ENCODE measurements at places on chromosomes 5 and 9.
A peak's percentile ranks its signal among the peaks of the same experiment; 100 is the strongest.

- DNase-seq, result no peak
Measured at GRCh38 chr5:78661691-78662090, 13.1 kb upstream of the LHFPL2 start.

GRCh38 chr5:1315018-1315708, 20.3 kb upstream of the TERT start:
- DNase-seq, result no peak

GRCh38 chr5:69308046-69308553, 24.5 kb downstream of the CCDC125 start:
- DNase-seq, result no peak

DNA sequence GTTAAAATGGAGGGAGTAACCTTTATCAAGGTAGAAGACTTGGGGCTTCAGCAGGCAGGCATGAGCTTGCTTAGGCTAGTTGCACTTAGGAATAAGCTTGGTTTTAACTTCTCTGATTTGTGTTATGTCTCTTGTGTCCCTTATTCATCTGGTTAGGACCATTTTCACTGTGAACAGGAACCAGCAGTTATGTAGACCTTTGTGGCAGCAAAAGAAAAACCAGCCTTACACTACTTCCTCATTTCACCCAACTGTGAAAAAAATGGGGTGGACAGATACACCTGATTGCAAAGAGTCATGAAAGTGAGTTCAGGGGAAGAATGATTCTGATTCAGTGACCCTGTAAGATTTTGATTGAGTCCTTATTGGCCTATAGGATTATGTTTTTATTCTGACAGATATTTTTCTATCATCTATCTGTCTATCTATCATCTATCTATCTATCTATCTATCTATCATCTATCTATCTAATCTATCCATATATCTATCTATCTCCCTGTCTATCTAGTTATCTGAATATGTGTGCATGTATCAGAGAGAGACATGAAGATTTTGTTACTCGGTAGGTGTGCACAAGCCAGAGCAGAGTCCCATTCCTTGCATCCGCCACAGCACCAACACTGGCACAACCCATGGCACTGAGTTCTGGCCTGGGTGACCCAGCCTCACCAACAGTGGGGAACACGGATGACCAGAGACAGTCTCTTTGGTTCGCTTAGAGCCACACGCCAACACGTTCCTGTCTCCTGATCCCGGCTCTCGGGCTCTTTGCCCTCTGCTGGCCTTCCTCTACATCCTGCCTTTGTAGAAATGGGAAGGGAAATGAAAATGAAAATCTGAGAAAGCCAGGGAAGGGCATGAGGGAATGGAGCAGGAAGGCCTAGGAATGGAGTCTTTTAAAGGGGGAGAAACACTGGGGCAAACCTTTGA, 1.3 kb upstream of the ZNF366 start:
- no peak for DNase-seq

DNA sequence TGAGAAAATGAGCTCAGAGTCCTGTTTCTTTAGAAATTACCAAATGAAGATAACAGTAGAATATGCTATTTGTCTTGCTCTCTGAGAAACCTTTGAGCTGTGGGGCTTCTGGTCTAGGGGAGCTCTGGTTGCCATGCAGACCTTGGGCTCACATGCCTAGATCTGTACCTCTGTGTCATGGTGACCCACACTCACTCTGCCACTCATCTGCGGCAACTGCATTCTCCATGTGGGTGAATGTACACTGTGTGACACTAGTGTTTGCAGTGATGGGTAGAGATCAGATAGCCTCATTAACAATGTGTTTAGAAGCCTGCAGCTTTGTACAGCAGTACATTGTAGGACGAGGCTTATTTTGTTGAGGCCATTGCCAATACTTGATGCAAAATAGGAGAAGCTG, 521.2 kb downstream of the CHSY3 start:
- no peak for DNase-seq

DNA sequence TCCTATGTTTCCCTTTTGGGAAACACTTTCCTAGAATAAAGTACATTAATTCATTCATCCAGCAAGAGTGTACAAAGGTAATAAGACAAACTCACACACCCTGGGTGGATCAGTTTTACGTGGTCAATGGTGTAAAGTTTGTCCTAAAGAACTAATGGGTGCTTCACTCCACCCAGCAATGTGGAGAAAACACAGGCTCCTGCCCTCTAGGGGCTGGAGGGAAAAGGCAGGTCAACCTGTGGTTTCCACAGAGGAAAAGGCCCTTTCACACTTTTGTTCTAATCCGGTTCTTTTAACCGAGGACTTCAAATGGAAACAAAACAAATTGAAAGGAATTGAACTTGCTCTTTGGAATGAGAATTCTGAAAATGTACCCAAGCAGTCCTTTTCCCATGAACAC, 80.9 kb upstream of the SPOCK1 start:
- DNase-seq, result no peak

DNA sequence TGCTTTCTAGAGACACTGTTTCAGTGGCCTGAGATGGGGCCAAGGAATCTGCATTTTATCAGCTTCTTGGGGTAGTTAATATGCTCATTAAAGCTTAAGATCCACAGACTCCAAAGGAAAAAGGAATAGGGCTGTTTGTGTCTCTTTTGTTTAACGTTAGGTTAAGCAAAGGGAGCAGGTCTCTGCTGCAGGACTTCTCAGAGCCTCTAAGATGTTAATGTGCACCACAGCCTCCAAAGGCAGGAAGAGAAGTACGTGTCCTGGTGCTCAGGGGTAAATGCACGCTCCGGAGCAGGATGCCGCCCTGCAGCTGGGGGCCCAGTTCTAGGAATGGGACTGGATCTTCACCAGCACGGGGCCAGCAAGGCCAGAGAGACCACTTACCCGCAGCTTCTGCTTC, 19.6 kb downstream of the SPARC start:
- DNase-seq, result no peak

GRCh38 chr9:121773286-121773953, 122.0 kb downstream of the DAB2IP start:
- DNase-seq, result no peak

DNA sequence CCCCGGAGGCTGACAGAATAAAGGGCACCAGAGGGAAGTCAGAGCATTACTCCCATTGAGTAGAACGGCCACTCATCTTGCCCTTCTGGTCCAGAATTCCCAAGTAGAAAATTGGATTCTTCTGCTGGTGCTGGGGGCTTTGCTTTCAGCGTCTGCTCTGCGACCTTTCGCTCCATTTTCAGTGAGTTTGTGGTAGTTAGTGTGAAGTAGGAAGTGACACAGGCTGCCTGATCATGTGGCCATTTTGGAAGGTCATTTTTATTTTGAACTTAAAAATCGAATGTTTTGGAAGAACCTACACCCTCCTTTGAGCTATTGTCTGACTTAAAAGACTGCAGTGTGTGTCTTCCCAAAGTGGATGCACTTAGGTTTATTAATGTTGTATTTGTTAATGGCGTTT, 56.7 kb upstream of the FAM120AOS start:
- no peak for DNase-seq

- DNase-seq, result no peak
Measured at GRCh38 chr5:168299372-168299771, 7.9 kb downstream of the WWC1 start.

DNA sequence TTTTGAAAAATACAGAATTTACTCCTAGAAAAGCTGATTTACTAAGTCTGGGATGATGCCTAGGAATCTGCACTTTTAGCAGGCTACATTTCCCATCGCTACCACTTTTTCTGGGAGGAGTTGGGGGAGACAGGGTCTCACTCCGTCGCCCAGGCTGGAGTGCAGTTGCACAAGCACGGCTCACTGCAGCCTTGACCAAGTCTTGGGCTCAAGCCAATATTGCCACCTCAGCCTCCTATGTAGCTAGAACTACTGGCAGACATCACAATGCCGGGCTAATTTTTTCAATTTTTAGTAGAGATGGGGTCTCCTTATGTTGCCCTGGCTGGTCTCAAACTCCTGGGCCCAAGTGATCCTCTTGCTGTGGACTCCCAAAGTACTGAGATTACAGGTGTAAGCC, 85.9 kb downstream of the NR6A1 start:
- no peak for DNase-seq

GRCh38 chr9:87818308-87818707, 64.4 kb upstream of the SPATA31E1 start:
- DNase-seq, result no peak

DNA sequence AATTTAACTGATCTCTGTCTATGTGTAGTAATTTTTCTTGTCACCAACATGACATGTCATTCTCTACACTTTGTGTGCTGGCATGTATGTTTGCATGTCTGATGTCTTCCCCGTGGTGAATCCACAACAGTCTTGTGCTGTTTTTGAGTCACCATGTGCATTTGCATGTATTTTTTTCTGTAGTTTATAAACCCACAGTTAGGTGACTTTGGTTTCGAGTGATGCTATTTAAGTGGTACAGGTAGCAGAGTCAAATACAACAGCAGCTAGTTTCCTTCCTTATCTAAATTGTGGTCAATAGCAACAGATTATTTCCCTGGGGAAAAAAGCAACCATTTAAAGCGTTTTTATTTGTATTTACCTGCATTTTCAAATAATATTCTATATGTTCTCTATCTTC, 89.9 kb upstream of the FSD1L start:
- DNase-seq, result no peak

GRCh38 chr5:61417851-61418250, 85.8 kb downstream of the ZSWIM6 start:
- no peak for DNase-seq

DNA sequence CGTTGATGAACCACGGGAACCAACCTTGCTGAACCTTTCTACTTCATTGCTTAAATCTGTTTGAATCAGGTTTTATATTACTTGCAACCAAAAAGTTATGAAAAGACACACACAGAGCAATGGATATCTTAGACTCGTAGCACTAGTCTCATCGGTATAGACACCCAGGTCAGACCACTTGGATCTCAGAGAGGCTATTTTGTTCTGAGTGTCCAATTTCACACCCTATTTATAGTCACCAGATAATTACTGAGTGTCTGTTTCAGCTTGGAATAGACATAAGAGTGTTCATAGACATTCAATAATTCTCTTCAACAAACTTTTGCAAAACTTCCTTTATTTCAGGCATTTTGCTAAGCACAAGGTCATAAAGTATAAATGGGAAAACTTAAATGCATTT, 145.4 kb upstream of the EGFLAM start:
- no peak for DNase-seq

GRCh38 chr9:99563364-99563763, 258.3 kb upstream of the NR4A3 start:
- no peak for DNase-seq

DNA sequence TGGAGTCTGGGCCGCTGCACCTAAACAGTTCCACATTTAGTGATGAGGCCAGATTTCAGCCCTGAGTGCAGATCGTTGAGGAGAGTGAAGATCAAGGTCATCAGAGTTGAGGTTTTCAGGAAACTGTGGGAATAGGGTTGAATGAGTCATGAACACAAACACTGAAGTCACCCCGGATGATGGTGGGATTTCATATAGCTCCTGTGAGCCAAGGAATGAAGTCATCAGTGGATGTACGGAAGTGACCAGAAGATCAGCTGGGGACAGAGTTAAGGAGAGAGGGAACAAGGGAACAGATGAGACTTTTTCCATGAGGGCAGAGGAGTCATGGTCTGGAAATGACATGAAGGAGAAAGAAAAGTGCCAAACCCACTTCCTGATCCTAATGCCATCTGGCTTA, 36.5 kb downstream of the PALM2AKAP2 start:
- no peak for DNase-seq

GRCh38 chr5:38518341-38518740, 38.1 kb downstream of the LIFR start:
- DNase-seq, result no peak

- no peak for DNase-seq
Measured at GRCh38 chr9:91777292-91777830, 172.7 kb downstream of the ROR2 start.

- DNase-seq, result no peak
Measured at GRCh38 chr5:167950126-167950721, 341.2 kb upstream of the WWC1 start.

DNA sequence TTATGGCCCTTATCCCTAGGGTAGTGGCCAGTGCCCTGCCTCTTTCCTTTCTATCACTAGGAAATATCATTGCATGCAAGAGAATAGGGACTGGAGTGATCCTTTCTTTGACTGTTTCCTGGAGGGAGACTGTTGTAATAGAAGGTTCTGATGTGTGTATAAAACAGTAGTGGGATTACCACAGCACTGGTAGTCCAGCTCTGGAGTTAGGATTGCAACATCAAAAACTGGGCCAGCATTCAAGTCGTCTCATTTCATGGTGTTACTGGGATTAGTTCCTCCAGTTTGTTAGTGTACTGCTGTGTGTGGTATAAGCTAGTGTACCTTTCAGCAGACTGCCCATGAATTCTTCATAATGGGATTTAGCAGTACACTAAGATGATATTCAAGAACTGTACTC, 45.8 kb downstream of the KIAA1958 start:
- DNase-seq, result no peak

- no peak for DNase-seq
Measured at GRCh38 chr5:17436350-17436749, 61.7 kb upstream of the TAF11L2 start.

GRCh38 chr9:133979273-133979920, 12.7 kb downstream of the VAV2 start:
- no peak for DNase-seq

- no peak for DNase-seq
Measured at GRCh38 chr5:180072556-180072955, 997 bp upstream of the RNF130 start.

DNA sequence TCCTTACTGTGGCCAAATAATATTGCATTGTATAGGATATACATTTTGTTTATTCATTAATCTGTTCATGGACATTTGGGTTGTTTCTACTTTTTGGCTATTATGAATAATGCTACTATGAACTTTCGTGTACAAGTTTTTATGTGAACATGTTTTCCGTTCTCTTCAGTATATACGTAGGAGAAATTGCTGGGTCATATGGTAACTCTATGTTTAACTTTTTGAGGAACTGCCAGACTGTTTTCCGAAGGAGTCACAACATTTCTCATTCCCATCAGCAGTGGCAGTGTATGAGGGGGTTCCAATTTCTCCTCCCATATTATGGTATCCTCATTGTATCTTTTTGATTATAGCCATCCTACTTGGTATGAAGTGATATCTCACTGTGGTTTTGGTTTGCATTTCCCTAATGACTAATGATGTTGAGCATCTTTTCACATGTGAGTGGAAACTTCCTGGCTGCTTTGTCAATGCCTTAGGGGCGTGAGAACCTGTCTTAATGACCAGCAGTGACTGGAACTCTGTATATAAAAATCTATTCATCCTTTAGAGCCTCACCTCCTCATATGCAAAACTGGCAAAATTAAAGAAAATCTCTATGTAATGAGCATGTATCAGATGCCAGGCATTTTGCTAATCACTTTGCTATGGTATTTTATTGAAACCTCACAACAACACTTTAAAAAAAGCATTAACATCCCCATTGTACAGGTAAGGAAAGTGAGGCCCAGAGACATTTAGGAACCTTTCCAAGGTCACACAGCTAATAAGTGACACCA, 47.8 kb upstream of the TGFBR1 start:
- peak; percentile 23 for DNase-seq

GRCh38 chr9:37953775-37954437, 50.0 kb upstream of the SLC25A51 start:
- DNase-seq, result peak; percentile 19
